Heart right ventricle (tissue), 16 donors: ENCODE measurements at places on chromosomes 12 and 14. TPM values are rescaled to one million over a fixed set of nuclear protein-coding genes. Genes with fewer than 3 reads are reported as not detected.

The RERGL gene
- 0.46 TPM for total RNA-seq

The HOXC11 gene
- total RNA-seq, result not detected

The GZMH gene
- not detected for total RNA-seq

The TMEM132C gene
- 0.79 TPM for total RNA-seq

The FGF6 gene
- not detected for total RNA-seq

The OR6C68 gene
- not detected for total RNA-seq

The CCND2 gene
- 463 TPM for total RNA-seq

The C12orf50 gene
- total RNA-seq, result not detected

The LMNTD1 gene
- total RNA-seq, result not detected

The PLEK2 gene
- 0.74 TPM for total RNA-seq

The TDRD9 gene
- 6.7 TPM for total RNA-seq

- DNase-seq, result no peak
Observed at GRCh38 chr14:63632932-63633514, 8.6 kb downstream of the WDR89 start.

GRCh38 chr14:103398427-103399195 is 13.4 kb downstream of the MARK3 start:
- DNase-seq, result no peak

- no peak for DNase-seq
Observed at GRCh38 chr12:13973996-13974395, 7.4 kb downstream of the GRIN2B start.

- DNase-seq, result no peak
Observed at GRCh38 chr12:18165422-18165871, 75.5 kb upstream of the RERGL start.

- DNase-seq, result no peak
Observed at GRCh38 chr12:38585086-38585485, 268.5 kb downstream of the ALG10B start.

DNA sequence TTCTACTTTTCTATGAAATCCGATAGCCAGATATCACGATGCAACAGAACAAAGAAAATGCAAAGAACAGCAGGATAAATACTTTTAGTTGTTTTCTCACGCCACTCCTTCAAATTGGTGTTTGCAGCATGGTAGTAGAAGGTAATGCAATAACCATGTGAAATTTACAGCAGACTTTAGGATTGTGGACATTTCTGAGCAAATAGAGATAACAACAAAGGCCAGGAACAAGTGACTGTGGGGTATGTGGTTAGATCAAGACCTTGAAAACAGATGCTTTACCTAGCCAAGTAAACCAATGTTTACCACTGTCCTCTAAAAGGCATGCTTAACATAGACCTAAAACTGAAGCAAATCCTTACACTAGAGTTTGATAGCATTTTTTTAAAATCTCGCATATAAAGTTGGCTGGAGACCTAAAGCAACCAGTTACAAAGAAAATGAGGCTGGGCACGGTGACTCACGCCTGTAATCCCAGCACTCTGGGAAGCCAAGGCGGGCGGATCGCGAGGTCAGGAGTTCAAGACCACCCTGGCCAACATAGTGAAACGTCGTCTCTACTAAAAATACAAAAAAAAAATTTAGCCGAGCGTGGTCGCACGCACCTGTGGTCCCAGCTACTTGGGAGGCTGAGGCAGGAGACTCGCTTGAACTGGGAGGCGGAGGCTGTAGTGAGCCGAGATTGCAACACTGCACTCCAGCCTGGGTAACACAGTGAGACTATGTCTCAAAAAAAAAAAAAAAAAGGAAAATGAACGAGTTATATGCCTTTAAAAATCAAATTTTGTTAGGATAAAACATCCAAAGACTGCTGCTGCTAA is 123.2 kb upstream of the FOXN3 start:
- DNase-seq, result no peak

GRCh38 chr12:4786795-4787194 is 66.6 kb downstream of the GALNT8 start:
- no peak for DNase-seq

- DNase-seq, result no peak
Observed at GRCh38 chr12:114395755-114396152, 10.2 kb downstream of the TBX5 start.

DNA sequence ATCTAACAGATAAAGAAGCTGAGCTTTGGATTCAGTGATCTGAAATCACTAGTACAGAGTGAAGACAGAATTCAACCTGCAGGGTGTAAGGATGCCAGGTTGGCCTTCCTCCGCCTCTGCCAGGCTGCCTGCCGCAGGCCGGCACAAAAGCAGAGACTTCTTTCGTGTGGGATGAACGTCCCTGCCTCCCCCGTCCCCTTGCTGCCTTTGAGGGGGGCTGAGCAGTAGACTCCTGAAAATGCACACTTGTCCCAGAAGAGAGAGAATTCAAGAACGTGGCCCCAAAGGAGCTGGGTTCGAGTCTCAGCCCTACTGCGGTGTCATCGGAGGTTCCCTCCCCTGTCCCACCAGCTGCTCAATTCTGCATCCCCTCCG is 154.3 kb downstream of the BCL11B start:
- DNase-seq, result no peak

- DNase-seq, result no peak
Observed at GRCh38 chr12:64531665-64532334, 78.5 kb upstream of the RASSF3 start.

DNA sequence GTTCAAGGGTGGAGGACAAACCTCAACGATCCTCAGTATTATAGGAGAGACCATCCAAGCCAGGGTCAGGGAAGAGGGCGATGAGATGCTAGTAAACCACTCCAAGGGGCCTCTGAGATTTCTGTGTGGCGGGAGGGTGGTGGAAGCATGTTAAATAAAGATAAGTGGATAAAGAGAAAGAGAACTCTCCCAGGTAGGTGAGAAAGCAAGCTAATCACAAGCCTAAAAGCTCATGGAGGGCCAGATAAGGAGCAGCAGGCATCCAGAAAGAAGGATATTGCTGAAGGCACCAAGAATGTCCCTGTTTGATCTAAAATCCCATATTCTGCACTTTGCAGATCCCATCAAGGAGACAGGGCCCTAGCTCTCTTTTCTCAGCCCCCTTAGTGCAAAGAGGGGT is 48.3 kb upstream of the PARP11 start:
- DNase-seq, result no peak

DNA sequence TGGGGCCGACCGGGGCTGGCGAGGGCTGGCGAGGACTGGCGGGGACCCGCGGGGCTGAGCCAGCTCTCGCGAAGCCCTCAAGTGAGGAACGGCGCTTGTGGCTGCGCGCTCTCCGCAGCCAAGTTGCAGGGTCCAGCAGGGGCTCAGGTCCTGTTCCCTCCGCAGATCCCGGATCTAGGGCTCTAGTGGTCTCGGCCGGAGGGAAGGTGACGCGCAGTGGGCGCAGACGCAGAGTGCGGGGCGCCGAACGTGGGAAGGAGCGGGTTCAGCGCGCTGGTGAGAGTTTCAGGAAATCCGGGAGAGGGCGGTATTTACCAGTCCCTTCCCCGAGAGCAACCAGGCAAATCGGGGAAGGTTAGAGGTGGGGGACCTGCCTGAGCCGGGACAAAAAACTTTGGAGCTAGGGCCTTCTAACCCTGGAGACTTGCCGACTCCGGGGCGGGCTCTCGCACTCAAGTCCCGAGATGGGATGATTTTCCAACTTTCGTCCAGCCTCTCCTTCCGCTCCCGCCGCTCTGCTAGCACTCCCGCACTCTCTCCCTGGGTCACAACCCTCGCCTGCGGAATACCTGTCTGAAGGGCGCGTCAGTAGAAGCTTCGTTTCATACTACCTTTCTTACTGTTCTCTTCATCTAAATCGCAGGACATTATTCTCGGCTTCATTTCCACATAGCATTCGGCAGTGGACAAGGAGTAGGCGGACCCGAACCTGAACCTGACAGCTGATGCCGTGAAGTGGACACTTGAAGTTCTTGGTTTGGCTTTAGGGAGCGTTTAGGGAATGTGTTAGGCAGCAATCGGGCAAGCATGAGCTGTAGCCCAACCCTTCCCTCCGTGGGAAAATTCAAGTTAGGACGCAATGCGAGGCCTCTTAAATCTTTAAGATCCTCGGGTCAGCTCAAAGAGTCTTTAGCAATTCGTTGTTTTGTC is 13.6 kb upstream of the PAX9 start:
- DNase-seq, result no peak

- DNase-seq, result no peak
Observed at GRCh38 chr14:41900644-41901043, 294.0 kb downstream of the LRFN5 start.

DNA sequence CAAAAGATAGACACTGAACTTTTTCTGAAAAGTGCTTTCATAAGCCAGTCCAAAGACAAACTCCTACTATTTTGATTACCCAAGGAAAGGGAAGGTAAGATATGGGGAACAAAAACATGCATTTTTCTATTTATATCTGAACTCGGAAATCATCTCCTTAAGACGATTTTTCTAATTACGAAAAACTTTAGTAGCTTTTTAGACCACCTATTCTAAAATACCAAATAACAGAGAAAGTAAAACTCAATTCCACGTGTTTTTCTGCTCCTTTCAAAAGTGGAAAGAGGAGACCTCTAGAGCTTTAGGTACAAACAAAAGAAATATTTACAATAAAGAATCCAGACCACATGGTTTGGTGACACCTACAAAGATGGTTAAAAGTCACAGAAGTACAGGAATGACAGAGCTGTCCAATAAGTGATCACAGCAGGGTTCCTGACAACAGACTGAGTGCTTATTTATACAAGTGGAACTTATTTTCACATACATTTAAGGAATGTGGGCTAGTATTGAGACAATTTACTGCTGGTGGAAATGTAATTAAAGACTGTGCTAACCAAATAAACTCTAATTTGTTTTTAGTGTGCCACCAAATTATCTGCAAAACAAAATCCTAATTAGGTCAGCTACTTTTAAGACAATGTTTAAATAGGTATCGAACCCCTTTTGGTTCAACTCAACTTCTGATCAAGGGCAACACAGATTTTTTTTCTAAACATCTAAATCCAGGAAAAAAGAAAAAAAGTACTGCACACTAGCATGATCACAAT is 2.4 kb downstream of the LRIG3 start:
- no peak for DNase-seq

DNA sequence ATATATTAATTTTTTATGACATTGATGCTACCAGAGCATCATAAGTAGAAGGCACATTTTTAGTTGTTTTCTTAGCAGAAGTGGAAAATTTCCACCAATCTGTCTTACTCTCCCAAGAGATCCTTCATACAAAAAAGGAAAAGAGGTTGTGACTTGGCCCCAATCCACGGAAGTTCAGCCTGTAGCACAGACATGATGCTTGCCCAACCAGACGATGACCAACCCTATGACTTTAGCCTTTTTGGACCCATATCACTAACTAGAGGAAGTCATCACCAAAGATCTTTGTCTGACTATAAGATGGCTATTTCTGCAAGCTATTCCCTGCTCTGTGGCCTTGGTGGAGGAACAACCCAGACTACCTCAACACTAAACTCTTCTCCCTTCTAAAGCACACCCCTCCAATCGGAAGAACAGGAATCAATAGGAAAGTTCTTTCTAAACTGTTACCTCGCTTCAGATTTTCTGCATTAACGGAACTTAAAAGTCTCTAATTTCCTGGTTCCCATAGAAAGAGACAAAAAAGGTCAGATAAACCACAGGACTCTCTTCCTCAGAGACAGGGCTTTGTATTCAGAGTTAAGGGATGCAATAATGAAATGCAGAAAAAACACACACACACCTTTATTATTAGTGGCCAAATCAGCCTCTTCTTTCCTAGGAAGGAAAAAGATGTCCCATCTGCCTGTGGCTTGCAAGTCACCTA is 4.1 kb upstream of the RHOJ start:
- peak; percentile 50 for DNase-seq

- no peak for DNase-seq
Observed at GRCh38 chr14:38941488-38941887, 161.5 kb downstream of the SEC23A start.

DNA sequence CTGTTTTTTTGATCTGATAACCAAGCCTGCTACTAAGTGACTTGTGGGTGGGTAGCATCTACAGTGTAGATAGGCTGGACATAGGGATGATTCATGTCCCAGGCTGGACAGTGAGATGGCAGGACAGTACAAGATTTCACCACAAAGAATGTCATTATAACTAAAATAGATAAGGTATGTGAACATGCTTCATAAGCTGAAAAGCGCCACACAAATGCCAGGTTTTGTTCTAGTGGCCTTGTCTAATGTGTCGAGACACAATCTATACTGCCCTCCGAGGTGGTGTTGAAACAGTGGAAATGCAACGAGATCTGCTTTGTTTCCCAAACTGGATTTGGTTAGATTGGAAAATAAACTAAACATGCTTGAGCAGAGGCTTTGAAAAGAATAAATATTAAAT is 4.4 kb downstream of the LGALS3 start:
- DNase-seq, result no peak

DNA sequence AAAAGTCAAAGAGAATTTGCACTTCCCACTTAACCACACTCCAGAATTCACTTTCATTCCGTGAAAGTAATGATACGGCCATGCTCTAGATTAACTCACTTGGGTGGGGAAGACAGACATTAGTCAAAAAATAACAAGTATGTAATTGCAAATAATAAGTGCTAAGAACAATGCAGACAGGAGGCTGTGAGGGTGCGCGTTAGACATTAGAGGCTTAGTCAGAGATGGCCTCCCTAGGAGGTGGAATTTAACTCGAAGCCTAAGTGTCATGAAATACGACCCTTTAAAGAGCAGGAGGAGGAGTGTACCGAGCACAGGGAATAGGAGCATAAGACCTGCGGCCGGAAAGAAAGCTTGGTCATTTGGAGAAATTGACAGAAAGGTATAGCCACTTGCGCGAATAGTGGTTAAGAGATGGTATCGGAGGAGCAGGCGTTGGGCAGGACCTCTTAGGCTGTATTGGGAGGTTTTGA is 628 bp downstream of the SNRPF start:
- no peak for DNase-seq
